ENCODE measurements at places on chromosomes 5 and 9.
A peak's percentile ranks its signal among the peaks of the same experiment; 100 is the strongest.

DNA sequence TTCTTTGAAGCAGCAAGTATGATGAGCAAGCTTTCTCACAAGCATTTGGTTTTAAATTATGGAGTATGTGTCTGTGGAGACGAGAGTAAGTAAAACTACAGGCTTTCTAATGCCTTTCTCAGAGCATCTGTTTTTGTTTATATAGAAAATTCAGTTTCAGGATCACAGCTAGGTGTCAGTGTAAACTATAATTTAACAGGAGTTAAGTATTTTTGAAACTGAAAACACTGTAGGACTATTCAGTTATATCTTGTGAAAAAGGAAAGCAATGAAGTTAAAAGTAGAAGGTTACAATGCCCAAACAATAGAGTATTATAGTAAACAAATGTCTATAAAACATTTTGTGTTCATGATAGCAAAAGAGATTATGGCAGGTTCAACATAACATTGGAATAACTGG lies 88.6 kb downstream of the JAK2 start:
- DNase-seq: no peak

DNA sequence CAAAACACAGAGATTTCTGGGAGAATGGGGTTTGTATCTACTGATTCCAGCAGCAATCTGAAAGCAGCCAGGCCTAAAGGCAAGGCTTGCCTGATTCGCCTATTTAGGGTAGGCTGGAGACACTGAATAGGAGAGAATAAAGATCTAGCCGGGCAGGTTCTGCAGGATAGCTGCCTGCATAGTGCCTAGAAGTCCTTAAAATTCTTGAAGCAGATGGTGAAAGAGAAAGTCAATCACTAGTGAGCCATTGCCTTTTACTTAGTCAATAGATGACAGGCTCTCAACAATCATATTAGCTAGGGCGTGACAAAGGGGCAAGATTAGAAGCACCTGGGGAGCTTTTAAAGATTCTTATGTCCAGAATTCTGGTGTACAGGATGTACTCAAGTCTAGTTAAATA lies 522.7 kb downstream of the HTR1A start:
- DNase-seq: no peak

GRCh38 chr5:56919942-56920662 lies 10.7 kb downstream of the SETD9 start:
- no peak for DNase-seq

- DNase-seq: no peak
These were observed 97.6 kb upstream of the CTSL start for GRCh38 chr9:87628346-87628745.

DNA sequence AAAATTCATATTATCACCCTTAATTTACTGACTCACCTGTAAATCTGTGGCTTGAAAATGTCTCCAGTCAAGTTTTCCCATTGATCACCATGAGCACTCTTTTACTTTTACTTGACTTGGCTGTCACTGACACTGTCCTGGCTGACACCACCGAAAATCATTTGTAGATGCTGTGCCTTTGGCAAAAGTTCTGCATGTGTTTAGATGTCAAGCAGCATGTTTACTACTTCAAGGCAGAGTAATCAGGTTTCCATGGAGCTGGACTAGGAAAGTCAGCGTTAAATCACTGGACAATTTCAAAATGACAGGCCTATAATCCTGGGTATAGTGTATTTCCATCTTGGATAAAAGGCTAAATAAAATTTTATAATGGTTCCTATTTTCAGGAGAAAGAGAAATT lies 1530.6 kb upstream of the CDH6 start:
- no peak for DNase-seq

DNA sequence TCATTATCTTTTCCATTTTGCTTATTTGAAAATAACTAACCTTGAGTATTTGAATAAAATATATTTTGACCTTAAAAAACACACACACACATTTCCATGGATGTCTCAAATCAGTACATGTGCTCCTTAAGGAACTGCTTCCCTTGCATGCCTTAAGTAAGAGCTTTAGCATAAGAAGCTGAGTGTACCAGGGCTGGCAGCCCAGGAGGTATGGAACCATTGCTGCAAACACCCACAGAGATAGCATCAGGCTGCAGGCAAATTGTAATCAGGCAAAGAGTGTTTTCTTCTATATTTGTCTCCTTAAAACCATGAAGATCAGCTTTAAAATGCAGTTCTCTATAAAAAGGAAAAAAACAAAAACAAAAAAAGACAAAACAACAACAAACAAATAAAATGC lies 160.6 kb downstream of the PLK2 start:
- no peak for DNase-seq

DNA sequence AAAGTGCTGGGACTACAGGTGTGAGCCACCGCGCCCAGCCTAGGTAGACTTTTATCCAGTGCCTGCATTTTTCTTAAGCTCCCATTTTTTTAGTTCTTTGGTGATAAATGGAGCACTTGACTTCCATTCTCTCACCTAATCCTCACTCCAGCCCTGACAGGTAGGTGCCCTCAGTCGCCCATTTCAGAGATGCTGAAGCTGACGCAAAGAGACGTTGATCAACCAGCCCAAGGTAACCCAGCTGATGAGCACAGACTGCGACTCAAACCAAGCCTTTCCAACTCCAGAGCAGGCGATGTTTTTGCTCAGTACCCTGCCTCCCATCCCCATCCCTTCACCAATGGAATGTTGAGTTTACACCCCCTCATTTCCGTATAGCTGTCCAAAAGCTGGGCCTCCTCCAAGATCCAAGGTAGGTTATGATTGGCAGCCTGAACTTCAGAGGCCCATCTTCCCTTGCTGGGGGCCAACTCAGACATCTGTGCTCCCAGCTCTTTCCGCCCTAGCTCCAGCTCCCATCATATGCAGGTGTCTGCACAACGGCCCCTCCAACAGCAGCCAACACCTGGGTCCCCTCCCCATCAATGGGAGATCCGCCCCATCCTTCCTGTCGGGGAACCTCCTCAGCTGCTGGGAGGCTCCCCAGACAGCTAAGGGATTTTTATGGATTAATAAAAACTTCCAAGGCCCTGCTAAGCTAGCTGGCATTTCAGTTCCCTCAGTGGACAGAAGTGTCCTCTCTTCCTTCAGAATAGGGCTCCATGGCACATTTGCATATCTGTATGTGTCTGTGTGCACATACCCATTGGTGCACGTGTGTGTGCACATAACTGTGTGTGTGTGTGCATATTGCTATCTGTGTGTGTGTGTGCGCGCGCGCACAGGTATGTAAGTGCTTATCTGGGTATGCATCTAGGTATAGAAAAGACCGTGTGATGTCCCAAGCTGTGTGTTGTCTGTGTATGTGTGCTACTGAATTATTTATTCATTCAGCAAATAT lies 39.3 kb upstream of the VDAC1 start:
- DNase-seq: no peak

GRCh38 chr5:89279391-89280036 lies 396.5 kb upstream of the MEF2C start:
- DNase-seq: no peak

- no peak for DNase-seq
These were observed 14.6 kb upstream of the PBX3 start for GRCh38 chr9:125732562-125732961.

DNA sequence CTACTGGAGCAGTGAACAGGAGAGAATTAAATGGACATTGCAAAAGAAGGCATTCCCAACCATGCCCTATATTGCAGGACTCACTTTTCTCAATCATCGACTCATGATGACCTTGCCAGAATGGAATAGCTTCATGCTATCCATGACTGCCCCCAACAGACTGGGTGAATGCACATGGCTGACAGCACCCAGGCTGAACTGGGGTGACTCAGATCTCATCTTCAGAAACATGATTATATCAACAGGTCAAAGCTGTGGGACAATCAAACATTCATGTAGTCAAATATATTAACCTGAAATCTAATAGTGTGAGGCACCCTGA lies 34.7 kb upstream of the MIER3 start:
- no peak for DNase-seq

DNA sequence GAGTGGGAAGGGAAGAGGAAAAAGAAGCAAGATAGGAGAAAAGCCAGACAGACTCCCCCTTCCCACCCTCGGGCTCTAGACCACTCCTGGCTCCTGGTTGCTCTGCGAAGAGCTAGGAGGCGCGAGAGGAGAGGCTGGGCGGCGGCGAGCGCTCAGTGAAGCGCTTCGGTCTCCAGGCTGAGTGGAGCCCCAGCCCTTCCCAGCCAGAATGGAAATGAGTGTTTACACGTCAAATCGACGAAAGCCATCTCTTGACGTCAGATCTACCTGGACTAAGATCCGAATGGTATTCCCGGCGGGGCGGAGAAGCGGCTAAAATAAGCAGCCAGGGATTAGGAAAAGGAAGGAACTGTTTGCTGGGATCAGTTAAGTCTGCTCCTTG lies at the start of gene PCSK1:
Gene PCSK1 (minus strand): TSS at position 183 of the 382 bp plus-strand sequence. CDS start 206 bp downstream, outside the sequence.
- DNase-seq: no peak

GRCh38 chr9:91580136-91580535 lies 156.5 kb upstream of the NFIL3 start:
- DNase-seq: no peak

DNA sequence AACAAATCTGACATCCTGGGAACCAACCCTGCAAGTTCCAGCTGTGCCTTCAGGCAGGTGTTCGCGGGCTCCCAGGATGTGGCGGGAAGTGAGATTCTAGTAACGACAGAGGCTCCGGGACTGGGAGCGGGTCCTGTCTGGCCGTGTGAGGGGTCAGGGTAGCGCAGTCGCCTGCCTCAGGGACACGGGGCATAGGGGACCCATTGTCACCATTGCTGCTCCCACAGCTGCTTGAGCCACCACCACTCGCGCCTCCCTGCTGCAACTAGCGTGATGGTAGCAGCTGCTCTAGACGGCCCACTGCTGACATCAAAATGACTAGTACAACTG lies 468.5 kb downstream of the CDH9 start:
- DNase-seq: peak; percentile 60

DNA sequence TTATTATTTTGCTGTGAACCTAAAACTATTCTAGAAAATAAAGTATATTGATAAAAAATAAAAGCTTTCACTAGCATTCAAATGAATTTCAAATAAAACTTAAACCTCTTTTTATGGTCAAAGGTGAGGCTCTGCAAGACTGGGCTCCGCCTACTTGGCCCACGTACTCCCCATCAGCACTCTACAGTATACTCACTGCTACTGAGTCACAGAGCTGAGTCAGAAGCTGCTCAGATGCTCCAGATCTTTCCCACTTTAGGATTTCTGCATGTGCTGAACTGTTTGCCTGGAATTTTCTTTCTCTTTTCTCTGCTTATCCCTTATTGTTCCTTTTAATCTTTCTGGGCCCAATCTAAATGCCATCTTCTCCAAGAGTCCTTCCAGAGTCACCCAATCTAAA lies 331.9 kb upstream of the CCNG1 start:
- DNase-seq: no peak

DNA sequence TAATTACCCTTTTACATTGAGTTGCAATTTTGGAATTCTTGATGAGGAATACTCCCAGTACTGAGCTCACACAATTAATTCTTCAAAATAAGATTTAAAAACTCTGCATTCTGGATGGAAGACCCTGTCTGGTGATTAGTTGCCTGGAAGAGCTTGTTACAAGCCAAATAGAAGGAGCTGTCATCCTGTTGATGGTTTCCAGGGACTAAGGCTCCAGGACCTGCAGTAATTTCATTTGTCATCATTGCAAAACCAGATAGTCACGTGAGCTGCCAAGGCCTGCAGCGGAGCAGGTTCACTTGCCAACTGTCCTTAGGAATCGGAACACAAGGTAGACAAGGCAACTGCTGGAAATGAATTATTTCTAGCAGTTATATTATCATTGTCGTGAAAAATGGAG lies 597.7 kb downstream of the CCDC171 start:
- DNase-seq: no peak

DNA sequence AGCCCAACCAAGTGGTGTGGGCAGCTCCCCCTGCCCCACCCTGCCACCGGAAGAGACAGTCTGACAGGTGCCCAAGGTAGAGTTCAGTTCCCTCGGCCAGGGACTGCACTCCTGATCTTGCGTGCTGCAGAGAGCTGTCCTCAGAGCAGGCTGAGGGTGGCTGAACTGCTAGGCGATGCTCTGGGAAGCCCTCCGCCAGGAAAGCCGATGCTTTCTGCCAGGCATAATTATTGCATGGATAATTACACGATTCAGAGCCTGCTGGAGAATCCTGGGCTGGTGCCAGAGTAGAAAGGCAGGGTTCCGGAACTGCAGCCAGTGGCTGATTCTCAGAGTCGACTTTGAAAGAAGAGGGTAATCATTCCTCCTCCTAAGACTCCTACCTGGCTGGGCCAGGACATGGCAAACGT lies 19.3 kb downstream of the KCNIP1 start:
- DNase-seq: no peak

DNA sequence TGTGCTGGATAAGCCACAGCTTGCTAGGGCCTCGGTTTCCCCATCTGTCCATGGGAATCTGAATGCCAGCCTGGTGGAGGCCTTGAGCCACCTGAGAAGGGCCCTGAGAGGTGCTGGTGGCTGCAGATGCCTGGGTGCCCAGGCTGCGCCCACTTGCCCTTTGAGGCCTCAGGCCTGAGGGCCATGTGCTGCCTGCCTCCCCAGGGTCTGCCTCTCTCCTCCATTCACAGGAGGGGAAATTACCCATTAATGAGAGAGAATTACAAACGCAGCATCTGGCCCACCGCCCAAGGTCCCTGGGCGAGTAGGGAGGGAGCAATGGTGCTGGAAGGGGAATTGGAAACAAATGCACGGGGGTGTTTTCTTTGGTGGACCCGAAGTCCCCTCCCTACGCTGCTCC lies 59.6 kb downstream of the BARX1 start:
- DNase-seq: peak; percentile 22

- DNase-seq: no peak
These were observed 83.3 kb upstream of the ZBTB43 start for GRCh38 chr9:126721564-126721981.

DNA sequence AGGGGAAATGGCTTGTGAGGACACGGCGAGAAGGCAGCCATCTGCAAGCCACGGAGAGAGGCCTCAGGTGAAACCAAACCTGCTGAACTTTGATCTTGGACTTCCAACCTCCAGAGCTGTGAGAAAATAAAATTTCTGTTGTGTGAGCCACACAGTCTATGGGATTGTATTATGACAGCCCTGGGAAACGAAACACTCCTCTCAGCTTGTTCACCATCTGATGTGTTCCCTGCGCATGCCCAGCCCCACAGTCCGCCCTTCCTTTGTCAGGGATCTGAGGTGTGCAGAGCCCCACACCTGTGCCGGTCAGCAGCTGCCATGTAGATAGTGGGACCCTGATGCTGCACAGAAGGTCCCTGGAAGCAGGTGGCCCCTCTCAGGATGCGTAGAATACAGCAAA lies 34.1 kb downstream of the PLPP7 start:
- DNase-seq: no peak

- no peak for DNase-seq
These were observed 40.1 kb downstream of the PFDN1 start for GRCh38 chr5:140262839-140263238.

GRCh38 chr9:121858788-121859187 lies 207.4 kb downstream of the DAB2IP start:
- DNase-seq: no peak

DNA sequence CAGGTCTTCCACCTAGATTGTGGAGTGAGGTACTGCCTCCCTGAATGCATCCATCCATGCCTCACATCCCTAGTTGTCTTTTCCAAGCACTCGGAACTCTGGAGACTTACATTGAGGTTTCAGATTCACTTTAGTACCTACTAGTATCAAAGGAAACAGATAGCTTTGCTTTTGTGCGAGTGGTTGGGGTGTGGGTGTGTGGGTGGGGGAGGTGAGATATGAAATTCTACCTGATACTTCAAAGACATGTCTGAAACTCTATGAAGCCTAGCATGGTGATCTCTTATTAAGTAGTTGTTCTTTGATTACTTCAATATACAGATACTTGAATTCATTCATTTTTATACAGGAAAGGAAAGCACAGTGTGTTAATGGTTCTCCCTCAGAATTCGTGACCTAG lies 64.4 kb downstream of the MCCC2 start:
- no peak for DNase-seq

Data from ascending aorta (tissue), 2 donors.